Right ventricle myocardium superior (tissue), 1 donor: ENCODE measurements at places on chromosomes 3 and 15. TPM values are rescaled to one million over a fixed set of nuclear protein-coding genes. Genes with fewer than 3 reads are reported as not detected.

GRCh38 chr3:44803298-44803697 is 41.7 kb downstream of the KIF15 start:
- no peak for DNase-seq

- DNase-seq, result no peak
Observed at GRCh38 chr3:153897842-153898241, 223.3 kb upstream of the ARHGEF26 start.

DNA sequence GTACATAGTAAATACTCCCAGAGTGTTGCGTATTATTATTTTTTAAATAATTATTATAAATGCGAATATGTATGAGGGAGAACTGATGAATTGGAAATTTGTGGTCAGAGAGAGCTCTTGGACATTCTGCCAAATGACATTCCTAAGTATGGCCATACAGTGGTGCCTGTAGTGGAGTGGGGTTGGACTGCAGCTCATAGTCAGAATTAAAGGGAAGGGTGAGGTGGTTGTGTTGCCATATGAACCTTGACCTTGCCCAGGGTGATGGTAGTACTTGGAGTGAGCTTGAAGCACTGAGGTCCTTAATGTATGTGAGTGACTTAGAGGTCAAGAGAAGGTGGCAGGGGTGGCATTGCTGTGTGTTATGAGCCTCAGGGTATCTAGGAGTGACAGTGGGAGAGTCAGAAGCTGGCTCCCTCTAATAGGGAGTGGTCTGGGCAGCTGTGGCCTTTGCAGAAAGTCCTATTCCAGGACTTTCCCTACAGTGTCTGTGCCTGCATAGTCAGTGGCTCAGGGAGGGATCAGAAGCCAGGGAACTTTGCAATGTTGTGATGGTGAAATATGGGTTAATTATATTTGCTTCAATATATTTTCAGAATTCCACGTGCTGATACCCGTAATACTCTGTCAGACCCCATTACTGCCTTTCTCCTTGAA is 26.2 kb downstream of the PDE8A start:
- DNase-seq, result no peak

DNA sequence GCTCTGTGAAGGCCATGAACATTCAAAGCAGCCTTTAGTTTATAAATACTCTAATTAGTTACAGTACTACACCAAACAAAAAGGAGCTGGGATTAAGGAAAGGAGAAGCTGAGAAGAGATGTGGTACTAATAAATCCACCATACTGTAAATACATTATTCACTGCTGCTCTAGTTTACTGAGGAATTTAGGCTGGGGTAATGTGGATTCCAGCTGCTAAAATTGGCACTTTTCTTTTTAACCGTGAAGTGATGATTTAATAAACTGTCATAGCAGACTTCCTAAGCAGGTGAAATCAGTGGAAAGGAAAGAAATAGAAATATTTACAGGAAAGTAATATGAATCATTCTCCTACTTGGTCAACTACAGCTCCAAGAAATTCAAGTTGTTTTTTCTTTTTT is 88.7 kb downstream of the TFG start:
- DNase-seq, result no peak

DNA sequence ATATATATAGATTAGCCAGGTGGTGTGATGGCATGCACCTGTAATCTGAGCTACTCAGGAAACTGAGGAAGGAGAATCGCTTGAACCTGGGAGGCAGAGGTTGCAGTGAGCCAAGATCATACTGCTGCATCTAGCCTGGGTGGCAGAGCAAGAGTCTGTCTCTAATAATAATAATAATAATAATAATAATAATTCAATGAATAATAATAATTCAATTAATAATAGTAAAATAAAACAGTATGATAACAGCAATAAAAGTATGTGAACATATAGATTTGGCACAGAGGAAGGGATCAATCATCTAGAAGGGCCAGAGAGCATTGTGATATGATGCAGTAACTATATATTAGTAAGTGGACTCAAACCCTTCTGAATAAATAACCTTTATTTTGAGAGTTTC is 314.5 kb upstream of the COL8A1 start:
- no peak for DNase-seq

DNA sequence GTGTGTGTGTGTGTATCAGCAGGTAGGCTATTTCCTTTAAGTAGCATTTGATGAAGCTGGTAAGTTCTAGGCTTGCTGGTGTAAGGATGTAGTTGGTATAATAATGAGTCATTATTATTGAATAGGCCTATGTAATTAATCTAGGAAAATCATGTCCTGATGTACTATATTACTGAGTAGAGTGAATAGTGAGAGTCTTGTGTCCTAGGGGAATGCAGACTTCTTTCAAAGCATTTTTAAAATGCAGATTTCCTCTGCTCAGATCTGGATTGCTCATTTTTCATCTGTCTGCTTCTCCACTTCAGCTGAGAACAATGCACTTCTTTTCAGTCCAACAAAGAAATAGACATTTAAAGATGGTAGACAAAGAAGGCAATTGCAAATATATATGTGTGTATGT is 434.2 kb upstream of the ONECUT1 start:
- DNase-seq, result no peak

GRCh38 chr3:157327018-157327417 is 109.6 kb upstream of the PTX3 start:
- no peak for DNase-seq

- peak; percentile 88 for DNase-seq
Observed at GRCh38 chr15:63891079-63891767, 57.5 kb upstream of the HERC1 start.

DNA sequence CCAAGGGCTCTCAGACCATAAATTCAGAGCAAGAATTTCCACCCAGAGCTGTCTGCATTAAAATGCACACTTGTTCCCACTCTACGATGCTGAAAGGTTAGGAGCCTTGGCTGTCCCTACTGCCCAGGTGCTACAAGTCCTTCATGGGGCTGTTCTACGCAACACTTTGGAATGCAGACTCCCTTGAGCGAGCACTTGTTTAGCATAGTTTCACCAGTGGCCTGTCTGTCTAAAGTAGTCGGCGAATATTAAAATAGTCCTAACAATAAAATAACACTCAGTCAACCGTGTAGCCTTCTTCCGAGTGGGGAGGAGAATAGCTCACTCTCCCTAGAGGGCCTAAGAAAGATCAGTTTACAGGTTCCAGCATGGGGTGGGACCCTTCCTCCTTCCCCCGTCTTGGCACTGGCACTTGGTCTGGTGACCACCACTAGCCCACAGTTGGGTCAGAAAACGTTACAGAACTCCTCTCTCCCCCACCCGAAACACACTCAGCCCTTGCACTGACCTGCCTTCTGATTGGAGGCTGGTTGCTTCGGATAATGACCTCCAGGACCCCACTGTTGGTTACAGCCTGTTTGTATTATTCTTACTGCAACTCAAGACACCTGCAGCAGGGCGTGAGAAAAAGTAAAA is at the start of gene CLDN16:
CLDN16 (plus strand) TSS at position 586 of the 636 bp plus-strand sequence. CDS start 167 bp downstream, outside the sequence.
- DNase-seq, result no peak

GRCh38 chr15:85886309-85886811 is 91.6 kb upstream of the KLHL25 start:
- no peak for DNase-seq

GRCh38 chr3:115084686-115085085 is 62.4 kb downstream of the ZBTB20 start:
- no peak for DNase-seq

DNA sequence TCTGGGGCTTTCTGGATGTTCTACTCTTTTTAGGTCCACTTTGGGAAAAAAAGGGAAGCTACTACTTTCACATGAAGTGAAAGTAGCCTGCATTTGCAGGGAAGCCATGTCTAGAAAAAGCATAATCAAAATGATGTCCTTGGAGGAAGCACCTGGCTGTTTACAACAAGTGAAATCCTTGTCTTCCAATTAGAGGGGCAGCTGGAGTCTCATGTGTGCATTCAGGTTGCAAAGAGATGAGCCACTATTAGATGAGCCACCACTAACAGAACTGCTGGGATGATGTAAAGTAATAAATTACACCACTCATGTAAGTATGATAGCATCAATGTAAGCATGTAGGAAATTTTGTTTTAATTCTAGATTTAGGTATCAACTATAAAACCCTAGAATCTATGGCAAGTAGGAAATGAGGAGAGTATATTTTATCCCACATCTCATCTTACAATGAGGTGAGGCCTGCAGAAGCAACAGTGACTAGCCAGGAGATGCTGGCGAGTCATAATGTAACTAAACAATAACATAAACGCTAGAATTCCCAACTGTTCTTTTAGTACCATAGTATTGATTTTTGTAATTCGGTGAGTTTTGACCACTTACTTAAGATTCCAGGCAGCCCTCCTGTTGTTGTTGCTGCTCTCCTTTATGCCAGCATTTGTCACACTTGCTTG is 75.9 kb downstream of the TMEM108 start:
- DNase-seq, result no peak

DNA sequence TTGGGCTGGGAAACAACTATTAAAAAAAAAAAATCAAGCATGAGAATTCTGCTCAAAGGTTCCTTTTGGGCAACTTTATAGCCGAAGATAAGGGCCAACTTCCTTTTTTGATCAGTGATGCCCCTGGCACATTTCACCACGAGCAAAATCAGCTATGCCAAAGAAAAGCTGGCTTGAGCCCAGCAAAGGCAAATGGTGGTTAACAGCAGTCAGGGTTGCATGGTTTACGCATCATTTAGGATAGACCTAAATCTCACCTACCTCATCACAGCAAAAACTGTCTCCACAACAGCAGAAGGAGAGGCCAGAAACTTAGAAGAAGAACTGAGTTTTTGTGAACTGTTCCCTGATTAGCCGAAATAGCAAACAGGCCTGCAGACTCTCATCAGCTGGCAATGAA is 220.1 kb upstream of the CDIN1 start:
- DNase-seq, result no peak

- DNase-seq, result no peak
Observed at GRCh38 chr3:159928666-159929065, 60.0 kb upstream of the IL12A start.

DNA sequence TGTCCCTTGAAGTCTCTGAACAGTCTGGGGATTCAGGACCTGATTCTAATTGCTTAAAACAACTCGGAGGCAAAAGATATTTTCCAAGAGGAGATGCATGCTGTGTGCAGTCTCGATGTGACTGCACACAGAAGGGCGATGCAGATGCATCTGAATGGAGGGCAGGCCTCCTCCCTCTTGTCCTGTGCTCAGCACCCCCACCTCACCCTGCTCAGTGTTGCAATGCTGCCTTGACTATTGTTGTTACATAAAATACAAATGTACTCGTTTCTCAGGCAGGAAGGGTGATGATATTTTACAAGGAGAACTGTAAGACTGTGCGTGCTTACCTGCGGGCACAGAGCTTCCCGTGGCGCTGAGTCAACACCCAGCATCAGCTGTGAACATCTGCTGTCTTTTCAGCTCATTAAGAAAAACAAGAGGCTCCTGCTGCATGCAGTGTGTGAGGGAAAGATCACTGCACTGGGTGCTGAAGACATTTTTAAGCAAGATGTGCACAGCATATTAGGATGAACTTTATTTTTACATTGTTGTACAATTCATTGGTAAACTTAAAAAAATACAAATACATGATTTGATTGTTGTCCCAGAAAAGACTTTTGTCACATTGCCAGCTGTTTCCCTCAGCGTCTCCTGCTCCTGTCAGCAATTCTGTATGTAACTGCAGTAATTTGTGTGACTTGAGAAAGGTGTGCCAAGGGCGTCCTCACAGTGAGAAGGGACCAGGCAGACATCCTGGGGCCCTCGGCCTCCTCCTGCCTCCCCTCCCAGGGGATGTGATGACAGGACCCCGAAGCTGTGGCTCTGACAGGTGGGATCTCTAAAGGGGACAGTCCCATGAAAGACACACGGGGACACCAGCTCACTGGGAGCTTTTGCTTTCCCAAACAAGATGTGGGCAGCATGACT is 56.3 kb upstream of the RPL32 start:
- DNase-seq, result peak; percentile 17

- DNase-seq, result no peak
Observed at GRCh38 chr3:161401389-161401788, 30.1 kb upstream of the SPTSSB start.

DNA sequence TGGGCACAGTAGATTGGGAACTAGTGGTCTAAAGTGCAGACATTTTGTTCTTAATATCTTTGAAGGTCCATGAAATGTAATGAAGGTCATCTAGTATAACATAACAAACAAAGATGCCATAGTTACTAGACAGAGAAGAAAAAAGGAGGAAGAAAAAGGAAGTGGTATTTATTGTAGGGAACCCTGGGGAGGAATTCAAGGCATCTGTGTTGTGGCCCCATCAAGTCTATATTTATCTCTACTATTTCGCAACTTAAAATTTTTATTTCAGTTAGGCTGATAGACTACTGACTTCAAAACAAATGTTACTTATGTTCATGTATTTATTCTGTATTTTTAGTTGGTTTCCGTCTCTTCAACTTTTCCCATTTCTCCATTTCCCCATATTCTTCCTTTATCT is 48.9 kb upstream of the ZDHHC23 start:
- DNase-seq, result no peak

GRCh38 chr15:74954515-74954914 is 2.1 kb downstream of the RPP25 start:
- peak; percentile 50 for DNase-seq

DNA sequence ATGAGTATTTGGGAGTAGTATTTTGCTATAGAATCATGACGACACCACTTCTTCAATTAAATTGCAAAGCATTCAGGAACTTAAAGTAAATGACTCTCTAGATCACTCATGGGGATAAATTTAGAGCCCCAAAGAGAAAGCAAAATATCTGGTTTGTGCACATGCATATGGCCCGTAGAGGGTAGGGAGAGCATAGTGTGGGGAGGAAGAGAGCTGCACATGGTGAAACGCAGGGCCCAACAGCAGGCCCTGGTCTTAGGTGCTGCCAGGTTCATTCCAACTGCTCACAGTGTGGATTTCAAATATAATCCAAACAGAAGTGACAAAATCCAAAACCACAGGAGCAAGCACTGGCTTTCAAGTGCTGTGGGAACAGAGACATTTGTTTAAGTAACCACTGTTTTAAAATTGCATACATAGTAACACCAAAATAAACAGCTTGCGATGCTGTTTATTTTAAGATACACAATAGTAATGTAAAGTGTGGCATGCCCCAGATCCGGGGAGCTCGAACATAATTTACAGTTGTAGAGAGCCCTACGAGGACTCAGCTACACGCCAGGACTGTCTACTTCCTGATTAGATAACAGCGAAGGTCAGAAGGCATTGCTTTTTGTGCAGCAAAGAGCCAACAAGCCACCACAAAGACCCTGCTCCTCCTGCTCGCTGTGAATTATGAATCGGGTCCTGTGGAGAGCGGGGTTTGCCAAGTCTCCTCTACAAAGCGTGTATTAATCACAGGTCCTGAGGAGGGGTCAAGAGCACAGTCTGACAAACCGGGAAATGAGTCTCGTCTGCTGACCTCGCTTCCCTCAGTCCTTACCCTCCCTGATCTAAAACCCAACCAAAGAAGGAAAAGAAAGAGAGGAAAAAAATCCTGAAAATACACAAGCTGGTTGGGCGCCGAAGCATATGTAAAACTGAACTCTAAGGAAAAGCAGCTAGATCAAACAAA is 80.6 kb downstream of the MEIS2 start:
- DNase-seq, result no peak

GRCh38 chr3:177618873-177619733 is 421.8 kb upstream of the TBL1XR1 start:
- DNase-seq, result no peak

The APBA2 gene
- total RNA-seq, result 1.9 TPM

The VPS39 gene
- total RNA-seq, result 46.3 TPM

The PYGO1 gene
- 6.0 TPM for total RNA-seq

The SNX33 gene
- 12.4 TPM for total RNA-seq

The BLM gene
- 37.0 TPM for total RNA-seq

The CCDC13 gene
- 0.24 TPM for total RNA-seq
